ENCODE measurements at places on chromosomes 13 and 19. TPM values are rescaled to one million over a fixed set of nuclear protein-coding genes. Genes with fewer than 3 reads are reported as not detected.

Gene GPR183
- 991 TPM for total RNA-seq

Gene PSG6
- not detected for total RNA-seq

Gene HIPK4
- total RNA-seq: 0.10 TPM

Gene KCNK6
- 3.8 TPM for total RNA-seq

Gene APC2
- total RNA-seq: 0.10 TPM

Gene C1QTNF9
- not detected for total RNA-seq

Gene DNAAF3
- total RNA-seq: 0.52 TPM

Gene FBXO27
- total RNA-seq: not detected

Gene CCL25
- total RNA-seq: not detected

Gene ZNF841
- total RNA-seq: 19.6 TPM

Gene FFAR1
- total RNA-seq: 1.9 TPM

Gene TLE2
- total RNA-seq: 4.4 TPM

Gene DNASE2
- 17.2 TPM for total RNA-seq

Gene LYPD3
- total RNA-seq: 3.5 TPM

Gene ZNF382
- 5.5 TPM for total RNA-seq

Gene ZNF541
- total RNA-seq: 0.21 TPM

Gene OBI1
- 7.5 TPM for total RNA-seq

Gene CEACAM1
- 1.9 TPM for total RNA-seq

Gene LINGO3
- 0.52 TPM for total RNA-seq

Gene SERP2
- 0.31 TPM for total RNA-seq

Gene CNMD
- total RNA-seq: 0.10 TPM

Gene NLRP9
- total RNA-seq: not detected

Gene POU4F1
- total RNA-seq: under 0.01 TPM

Gene MAST3
- 6.7 TPM for total RNA-seq

Gene ZNF529
- 23.6 TPM for total RNA-seq

Gene RNF225
- 0.42 TPM for total RNA-seq

Gene LMO7
- total RNA-seq: 18.4 TPM

Gene ZNF548
- 46.3 TPM for total RNA-seq

Gene RYR1
- 0.10 TPM for total RNA-seq

Gene MEIS3
- total RNA-seq: not detected

Gene ZNF491
- total RNA-seq: 0.94 TPM

Gene ZNF324
- total RNA-seq: 19.2 TPM

Gene ATP4A
- total RNA-seq: not detected

Gene RFPL4A
- total RNA-seq: not detected

Gene KCTD4
- total RNA-seq: not detected

Gene CGB8
- total RNA-seq: not detected

Gene KIR2DL1
- 1.2 TPM for total RNA-seq

Gene ZNF221
- total RNA-seq: 0.52 TPM

Gene ZGLP1
- total RNA-seq: 1.6 TPM

Gene FFAR3
- 0.73 TPM for total RNA-seq

Gene ZNF723
- total RNA-seq: not detected

Gene GJB2
- total RNA-seq: 3.4 TPM

Gene FGF14
- under 0.01 TPM for total RNA-seq

Gene ZNF766
- 53.9 TPM for total RNA-seq

Gene SOHLH2
- not detected for total RNA-seq

Gene MUC16
- under 0.01 TPM for total RNA-seq

Gene RNF17
- total RNA-seq: not detected

Gene ZNF45
- total RNA-seq: 4.4 TPM

Gene CGB7
- not detected for total RNA-seq

Gene DAND5
- total RNA-seq: not detected

Data from mononuclear cell (primary cell).